ENCODE measurements at places on chromosomes 7 and 10.

DNA sequence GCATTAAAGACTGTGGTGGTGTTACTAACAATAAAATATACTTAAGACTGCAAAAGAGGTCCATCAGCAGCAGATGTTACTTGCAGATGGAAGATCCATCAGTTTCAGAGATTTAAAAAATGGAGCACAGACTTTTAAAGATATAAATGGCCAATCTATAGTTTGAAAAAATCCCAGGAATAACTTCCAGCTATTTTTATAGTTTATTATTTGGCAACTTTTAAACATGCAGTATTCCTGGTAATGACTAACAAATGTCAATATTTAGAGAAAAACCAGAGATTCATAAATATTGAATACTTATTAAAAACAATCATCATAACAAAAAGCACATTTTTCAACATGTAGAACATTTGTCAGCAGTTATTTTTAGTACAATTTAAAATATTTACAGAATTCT lies 30.7 kb downstream of the RTKN2 start:
- DNase-seq: no peak

GRCh38 chr10:84336406-84337090 lies 8.2 kb downstream of the CCSER2 start:
- no peak for DNase-seq

- peak; percentile 67 for DNase-seq
These were observed 27.7 kb downstream of the RCC1L start for GRCh38 chr7:75045881-75046280.

DNA sequence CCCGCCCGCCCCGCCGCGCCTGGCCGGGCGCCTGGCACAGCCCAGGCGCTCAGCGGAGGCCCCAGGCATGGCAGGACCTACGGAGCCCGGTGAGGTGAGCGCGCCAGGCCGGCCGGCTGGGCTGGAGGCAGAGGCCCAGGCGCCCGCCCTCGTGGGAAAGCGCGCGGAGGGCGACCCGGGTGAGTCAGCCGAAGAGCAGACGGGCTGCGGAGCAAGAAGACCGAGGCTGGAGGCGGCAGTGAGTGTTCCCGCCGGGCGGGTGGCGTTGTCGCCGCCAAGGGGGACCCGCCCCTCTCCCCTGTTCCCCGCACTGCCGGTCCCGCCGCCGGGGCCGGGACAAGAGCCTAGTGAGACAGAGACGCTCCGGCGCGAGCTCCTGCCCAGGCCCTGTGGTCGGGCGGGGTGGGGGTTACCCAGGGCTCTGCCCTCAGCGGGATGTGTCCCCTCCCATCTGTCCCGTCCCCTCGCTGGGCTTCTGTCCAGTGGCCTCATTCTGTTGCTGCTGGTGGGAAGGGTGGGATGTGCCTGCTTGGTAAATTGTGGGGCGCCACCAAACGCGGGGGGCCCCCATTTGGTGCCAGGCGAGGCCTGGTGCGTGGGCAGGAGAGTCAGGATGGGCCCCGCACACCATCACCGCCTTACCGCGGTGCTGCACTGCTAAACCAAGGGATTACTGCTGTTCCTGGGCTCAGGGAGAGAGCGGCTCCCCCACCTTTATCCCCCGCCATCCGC lies 17.0 kb upstream of the NODAL start:
- DNase-seq: peak; percentile 47

GRCh38 chr10:132939957-132940790 lies 2.2 kb downstream of the CFAP46 start:
- DNase-seq: peak; percentile 30

DNA sequence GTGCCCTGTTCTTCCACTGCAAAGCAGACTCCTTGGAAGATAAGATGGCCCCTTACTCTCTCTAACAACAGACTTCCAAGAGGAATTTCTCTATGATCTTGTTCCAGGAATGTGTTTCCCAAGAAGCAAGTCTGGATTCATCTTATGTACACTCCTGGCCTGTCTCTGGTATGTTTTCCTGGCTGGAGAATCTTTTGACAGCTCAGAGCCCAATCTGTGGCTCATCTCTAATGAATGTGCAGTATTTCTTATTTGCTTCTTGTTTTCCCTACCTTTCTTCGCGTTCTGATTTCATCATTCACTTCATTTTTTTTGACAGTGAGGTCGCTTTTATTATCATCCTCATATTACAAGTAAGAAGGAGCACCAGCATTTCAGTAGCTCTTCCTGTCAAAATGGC lies 53.0 kb upstream of the PITRM1 start:
- no peak for DNase-seq

GRCh38 chr7:33845991-33846509 lies 59.3 kb upstream of the BMPER start:
- no peak for DNase-seq

GRCh38 chr7:83153419-83153818 lies 9.3 kb downstream of the PCLO start:
- DNase-seq: no peak

DNA sequence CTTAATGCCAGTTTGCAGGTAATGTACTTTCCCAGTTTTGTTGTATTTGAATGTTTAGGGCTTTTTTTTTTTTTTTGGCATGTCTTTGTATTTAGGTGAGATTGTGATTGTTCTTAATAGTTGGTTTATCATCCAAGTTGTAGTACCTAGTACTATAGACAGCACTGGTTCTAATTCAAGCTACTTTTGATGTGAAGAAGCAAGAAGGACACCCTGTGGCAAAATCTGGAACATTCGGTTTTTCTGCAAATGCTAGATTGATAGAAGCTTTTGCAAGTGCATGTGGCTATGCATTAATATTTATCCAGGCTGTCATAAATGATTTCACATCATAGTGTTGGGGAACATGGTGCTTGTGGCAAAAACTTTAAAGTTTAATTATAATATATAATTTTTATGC lies 248.9 kb downstream of the FOXP2 start:
- DNase-seq: no peak

- DNase-seq: no peak
These were observed 27.8 kb downstream of the COA1 start for GRCh38 chr7:43701500-43701854.

GRCh38 chr7:80249184-80249583 lies 114.6 kb downstream of the GNAI1 start:
- no peak for DNase-seq

- no peak for DNase-seq
These were observed 34.2 kb downstream of the GPER1 start for GRCh38 chr7:1121886-1122831.

DNA sequence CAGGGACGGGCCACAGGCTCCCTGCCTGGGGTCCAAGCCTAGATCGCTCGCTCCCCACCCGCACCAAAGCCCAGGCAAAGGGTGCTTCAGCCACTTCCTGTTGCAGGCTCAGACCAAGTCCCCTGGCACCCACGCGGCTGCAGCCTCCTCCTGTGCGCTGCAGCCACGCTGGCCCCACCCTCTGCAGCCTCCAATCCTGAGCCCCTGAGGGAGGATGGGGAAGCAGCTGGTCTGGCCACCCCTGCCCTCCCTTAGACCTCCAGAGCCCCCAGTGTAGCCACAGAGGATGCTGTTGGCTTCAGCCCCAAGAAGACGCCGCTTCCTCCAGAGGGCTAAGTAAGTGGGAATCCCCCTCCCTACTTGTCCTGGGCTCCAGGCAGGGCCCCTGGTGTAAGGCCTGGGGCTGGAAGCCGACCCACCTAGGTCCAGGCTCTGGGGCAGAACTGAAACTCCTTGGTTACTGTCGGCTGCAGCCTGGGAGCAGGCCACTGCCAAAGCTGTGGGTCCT lies 9.4 kb downstream of the LIMK1 start:
- DNase-seq: no peak

All from G401 (cell line).